ENCODE measurements at places on chromosomes 2 and 18. TPM values are rescaled to one million over a fixed set of nuclear protein-coding genes. Genes with fewer than 3 reads are reported as not detected.

The AQP12A gene
- not detected for total RNA-seq

The TRIB2 gene
- 31.1 TPM for total RNA-seq

GRCh38 chr2:85409845-85410583 lies at the start of gene CAPG:
TSS of gene CAPG (minus strand) at chr2:85410366. CDS start at chr2:85402145, 8,221 bp downstream.
- peaks cover 41% of the 10 kb centered on the region for H3K27me3 ChIP-seq
- DNase-seq = peak; percentile 50
- peaks cover 16% of the 10 kb centered on the region for H3K4me1 ChIP-seq

DNA sequence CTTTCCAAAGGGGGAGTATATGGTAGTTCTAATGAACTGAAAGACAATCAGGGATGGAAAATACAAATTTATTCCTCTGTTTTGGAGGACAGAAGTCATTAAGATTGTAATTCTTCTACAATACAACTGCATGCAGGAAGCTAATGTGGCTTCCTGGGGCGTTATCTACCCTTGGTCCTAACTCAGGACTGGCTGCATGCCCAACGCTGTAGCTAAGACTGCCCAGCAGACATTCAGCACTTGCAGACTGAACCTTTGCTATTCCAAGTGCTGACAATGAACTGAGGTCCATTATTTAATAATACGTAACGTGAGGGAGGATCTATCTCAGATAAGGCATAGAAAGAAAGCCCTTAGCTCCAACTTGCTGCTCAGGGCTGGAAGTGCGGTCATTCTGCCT lies 53.2 kb downstream of the ZAP70 start:
- no peaks in the 10 kb centered on the region for H3K27me3 ChIP-seq
- H3K4me1 ChIP-seq = peaks cover 60% of the 10 kb centered on the region
- peak; percentile 44 for DNase-seq
- peak overlapping the region; percentile 66 for H3K27ac ChIP-seq

- H3K27me3 ChIP-seq = no peaks in the 10 kb centered on the region
- H3K4me3 ChIP-seq = no peak overlapping the region
- no peak for DNase-seq
- no peaks in the 10 kb centered on the region for H3K36me3 ChIP-seq
Observed at GRCh38 chr18:64103986-64104385, 44.9 kb downstream of the LINC00305 start.

DNA sequence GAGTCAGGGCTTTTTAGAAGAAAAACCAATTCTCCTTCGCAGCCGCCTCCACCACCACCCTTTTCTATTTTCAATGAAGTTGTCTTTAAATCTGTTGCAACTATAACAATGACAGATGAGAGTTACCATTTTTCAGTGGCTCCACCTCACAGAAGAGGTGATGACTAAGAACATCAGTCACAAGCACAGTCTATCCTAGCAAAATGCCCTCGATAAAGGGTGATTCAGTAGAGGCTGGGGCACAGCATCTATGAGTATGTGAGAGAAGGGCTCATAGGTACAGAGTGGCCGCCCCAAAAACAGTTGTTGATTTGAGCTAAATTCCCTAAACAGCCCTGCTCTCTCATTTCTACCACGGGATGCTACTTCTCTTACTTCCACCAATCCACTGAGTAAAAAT lies 310.8 kb upstream of the MGAT5 start:
- H3K27me3 ChIP-seq = no peaks in the 10 kb centered on the region
- H3K27ac ChIP-seq = no peak overlapping the region
- peaks cover 11% of the 10 kb centered on the region for H3K4me1 ChIP-seq

- no peak for DNase-seq
- H3K4me1 ChIP-seq = no peaks in the 10 kb centered on the region
- H3K27ac ChIP-seq = no peak overlapping the region
- no peak overlapping the region for H3K4me3 ChIP-seq
- H3K27me3 ChIP-seq = peaks cover 35% of the 10 kb centered on the region
Observed at GRCh38 chr2:26681656-26682055, 10.9 kb upstream of the KCNK3 start.

DNA sequence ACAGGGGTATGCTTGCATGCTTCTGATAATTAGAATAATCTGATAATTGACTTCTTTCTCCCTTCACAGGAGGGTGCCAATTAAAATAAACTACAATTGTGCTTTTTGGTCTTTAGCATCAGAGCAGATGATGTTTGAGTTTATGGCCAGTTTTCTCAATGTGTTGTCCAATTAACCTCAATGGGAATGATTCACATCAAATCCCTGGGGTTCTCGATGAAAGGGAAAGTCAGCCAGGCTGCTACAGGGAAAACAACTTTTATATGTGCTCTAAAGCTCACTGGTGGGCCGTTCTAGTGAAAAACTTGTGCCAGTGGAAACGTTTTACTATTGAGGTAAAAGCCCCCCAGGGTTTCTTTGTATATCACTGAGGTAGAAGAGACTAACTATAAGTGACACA lies 887.3 kb upstream of the CRIM1 start:
- no peaks in the 10 kb centered on the region for H3K4me1 ChIP-seq
- no peaks in the 10 kb centered on the region for H3K27me3 ChIP-seq
- H3K27ac ChIP-seq = no peak overlapping the region
- H3K4me3 ChIP-seq = no peak overlapping the region

DNA sequence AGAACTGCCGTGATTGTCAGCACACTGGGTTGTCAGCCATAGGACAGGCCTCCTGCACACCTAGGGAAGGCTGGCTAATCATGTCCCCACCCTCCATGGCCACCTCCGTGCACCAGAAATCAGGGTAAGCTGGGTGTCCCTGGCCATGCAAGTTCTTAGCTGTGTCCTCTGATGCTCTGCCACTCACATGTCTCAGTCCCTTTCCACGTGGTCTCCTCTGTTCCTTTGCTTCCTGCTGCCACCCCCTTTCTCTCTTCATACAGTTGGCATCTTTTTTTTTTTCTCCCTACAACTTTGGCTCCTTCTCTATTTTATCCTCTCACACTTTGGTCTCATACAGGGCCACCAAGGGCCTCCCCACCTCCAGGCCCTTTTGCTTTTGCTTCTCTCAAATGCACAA lies 153.7 kb downstream of the TPGS2 start:
- DNase-seq = no peak
- H3K4me1 ChIP-seq = peaks cover 4% of the 10 kb centered on the region
- no peaks in the 10 kb centered on the region for H3K36me3 ChIP-seq
- no peaks in the 10 kb centered on the region for H3K27me3 ChIP-seq

- no peaks in the 10 kb centered on the region for H3K4me1 ChIP-seq
- H3K27me3 ChIP-seq = no peaks in the 10 kb centered on the region
- no peak overlapping the region for H3K4me3 ChIP-seq
- H3K36me3 ChIP-seq = no peaks in the 10 kb centered on the region
Observed at GRCh38 chr2:61554604-61555003, 16.4 kb upstream of the XPO1 start.

- no peak overlapping the region for H3K4me3 ChIP-seq
- peaks cover 39% of the 10 kb centered on the region for H3K4me1 ChIP-seq
- H3K27me3 ChIP-seq = no peaks in the 10 kb centered on the region
Observed at GRCh38 chr18:58615140-58616132, 13.5 kb downstream of the ALPK2 start.

Data from left ventricle myocardium inferior (tissue), 1 donor.